ENCODE measurements at places on chromosomes 7 and 10. TPM values are rescaled to one million over a fixed set of nuclear protein-coding genes. Genes with fewer than 3 reads are reported as not detected.
A peak's percentile ranks its signal among the peaks of the same experiment; 100 is the strongest.

CCSER2 gene
- 92.7 TPM for total RNA-seq

DNA sequence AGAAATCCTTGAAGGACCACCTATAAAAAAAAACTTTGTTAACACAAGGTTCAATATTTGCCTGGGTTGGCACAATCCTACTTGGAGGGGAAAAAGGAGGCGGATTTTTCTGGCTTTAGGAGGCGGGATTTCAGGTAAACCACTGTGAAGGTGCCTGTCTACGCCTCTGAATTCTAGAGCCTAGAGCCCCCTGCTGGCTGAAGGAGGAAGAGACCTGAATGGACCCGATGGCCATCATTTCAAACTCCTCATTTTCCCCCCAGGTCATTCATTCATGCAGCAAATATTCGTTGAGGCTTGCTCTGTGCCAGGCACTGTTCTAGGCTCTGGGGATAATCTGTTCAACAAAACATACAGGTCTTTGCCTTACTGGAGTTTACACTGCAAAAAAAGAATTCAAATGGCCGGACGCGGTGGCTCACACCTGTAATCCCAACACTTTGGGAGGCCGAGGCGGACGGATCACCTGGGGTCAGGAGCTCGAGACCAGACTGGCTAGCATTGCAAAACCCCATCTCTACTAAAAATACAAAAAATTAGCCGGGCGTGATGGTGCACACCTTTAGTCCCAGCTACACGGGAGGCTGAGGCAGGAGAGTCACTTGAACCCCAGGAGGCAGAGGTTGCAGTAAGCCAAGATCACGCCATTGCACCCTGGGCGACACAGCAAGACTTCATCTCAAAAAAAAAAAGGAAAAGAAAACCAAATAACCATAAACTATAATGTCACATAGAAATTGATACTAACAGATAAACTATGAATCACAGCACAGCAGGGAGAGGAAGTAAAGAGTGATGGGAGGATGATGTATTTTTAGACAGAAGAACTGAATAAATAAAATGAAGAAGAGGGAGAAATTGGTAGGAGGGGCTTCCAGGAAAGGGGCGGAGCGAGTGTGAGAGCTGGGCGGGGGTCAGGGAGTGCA, 90.1 kb upstream of the NFE2L3 start:
- no peak overlapping the region for H3K27ac ChIP-seq
- H3K4me1 ChIP-seq: peaks cover 9% of the 10 kb centered on the region
- H3K27me3 ChIP-seq: peaks cover 30% of the 10 kb centered on the region
- H3K36me3 ChIP-seq: no peaks in the 10 kb centered on the region

DMBT1 gene
- not detected for total RNA-seq

- H3K27me3 ChIP-seq: peaks cover 16% of the 10 kb centered on the region
- no peaks in the 10 kb centered on the region for H3K4me1 ChIP-seq
- no peaks in the 10 kb centered on the region for H3K36me3 ChIP-seq
- H3K27ac ChIP-seq: no peak overlapping the region
- H3K4me3 ChIP-seq: no peak overlapping the region
Measured at GRCh38 chr10:14261336-14261735, 69.4 kb downstream of the FRMD4A start.

RBP4 gene
- not detected for total RNA-seq

ORAI2 gene
- total RNA-seq: 58.3 TPM

PTPRZ1 gene
- total RNA-seq: not detected

ANKIB1 gene
- 77.6 TPM for total RNA-seq

GIMAP1 gene
- 43.0 TPM for total RNA-seq

DNA sequence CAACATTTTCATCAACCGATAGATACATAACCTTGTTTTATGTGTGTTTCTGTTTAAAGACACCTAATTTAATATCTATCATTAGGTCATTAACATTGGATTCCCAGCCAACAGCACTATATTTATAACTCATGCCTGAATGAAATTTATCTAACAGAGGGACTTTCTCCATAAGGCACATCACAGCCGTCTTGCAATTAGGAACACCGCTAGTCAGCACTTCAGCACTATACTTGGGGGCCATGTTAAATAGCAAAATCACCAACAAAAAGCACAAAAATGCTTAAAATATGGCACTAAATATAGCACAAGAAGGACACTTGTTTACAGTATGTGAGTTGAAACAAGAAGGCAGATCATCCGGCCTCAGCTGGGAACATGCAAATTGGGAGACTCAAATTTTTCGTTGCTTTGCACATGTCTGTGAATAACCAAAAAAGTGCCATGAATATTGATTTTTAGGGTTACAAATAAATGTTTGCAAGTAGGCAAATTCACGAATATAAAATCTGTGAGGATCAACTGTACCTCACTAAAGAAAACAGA, 51.0 kb downstream of the TLL2 start:
- no peaks in the 10 kb centered on the region for H3K4me1 ChIP-seq
- DNase-seq: no peak
- no peak overlapping the region for H3K27ac ChIP-seq
- peaks cover 17% of the 10 kb centered on the region for H3K27me3 ChIP-seq
- H3K4me3 ChIP-seq: no peak overlapping the region

PSMA2 gene
- total RNA-seq: 99.8 TPM

DNA sequence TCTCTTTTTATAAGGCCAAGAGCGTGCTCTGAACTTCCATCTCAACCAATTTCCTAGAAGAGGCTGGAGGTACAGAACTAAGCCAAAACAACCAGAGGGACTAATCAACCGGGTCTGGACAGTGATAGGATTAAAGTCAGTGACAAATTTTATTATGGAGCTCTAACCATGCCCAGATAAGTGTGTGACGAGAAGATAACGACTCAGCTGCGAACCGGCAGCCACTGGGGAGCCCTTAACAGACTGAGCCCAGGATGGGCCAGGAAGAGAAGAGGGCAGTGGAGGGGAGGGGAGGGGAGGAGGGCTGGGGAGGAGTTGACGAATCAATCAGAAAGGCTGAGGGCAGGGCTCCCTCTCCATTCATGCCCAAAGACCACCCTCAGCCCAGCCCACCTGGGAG, 119.9 kb downstream of the PLXNA4 start:
- peaks cover 77% of the 10 kb centered on the region for H3K4me1 ChIP-seq
- no peak for DNase-seq
- H3K27me3 ChIP-seq: no peaks in the 10 kb centered on the region
- H3K27ac ChIP-seq: peak overlapping the region; percentile 91

MYL10 gene
- not detected for total RNA-seq

DNA sequence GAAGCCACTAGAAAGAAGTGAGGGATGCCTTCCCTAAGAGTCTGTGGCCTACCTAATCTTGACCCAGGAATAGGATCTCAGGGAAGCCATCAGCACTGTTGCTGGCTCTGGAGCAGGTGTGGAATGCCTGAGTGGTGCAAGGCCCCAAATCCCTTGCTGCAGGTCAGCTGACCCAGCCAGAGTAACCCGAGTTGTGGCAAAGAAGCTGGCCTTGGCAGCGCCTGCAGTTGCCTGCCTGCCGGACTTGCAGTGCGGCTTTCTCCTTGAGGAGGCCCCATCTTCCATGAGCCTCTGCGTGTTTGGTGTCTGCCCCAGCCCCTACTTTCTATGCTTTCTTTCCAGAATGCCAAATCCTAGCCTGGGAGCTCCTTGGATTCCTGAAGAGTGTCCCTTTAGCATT, 5.8 kb downstream of the KIAA1217 start:
- no peaks in the 10 kb centered on the region for H3K36me3 ChIP-seq
- no peak overlapping the region for H3K4me3 ChIP-seq
- no peak overlapping the region for H3K27ac ChIP-seq

DNA sequence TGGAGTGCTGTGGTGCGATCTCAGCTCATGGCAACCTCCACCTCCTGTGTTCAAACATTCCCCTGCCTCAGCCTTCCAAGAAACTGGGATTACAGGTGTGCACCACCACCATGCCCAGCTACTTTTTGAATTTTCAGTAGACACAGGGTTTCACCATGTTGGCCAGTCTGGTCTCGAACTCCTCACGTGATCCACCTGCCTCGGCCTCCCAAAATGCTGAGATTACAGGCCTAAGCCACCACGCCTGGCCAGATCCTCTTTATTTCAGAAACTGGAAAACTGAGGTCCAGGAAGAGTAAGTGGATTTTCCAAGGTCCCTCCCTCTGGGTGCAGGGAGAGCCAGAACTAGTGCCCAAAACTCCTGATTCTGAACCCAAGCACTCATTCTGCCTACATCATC, 413.1 kb upstream of the AUTS2 start:
- peaks cover 4% of the 10 kb centered on the region for H3K4me1 ChIP-seq
- H3K36me3 ChIP-seq: no peaks in the 10 kb centered on the region
- no peak for DNase-seq
- no peak overlapping the region for H3K27ac ChIP-seq

GRCh38 chr7:110534241-110534931, 556.5 kb upstream of the LRRN3 start:
- DNase-seq: no peak
- no peak overlapping the region for H3K4me3 ChIP-seq

- no peaks in the 10 kb centered on the region for H3K4me1 ChIP-seq
- no peak overlapping the region for H3K4me3 ChIP-seq
- DNase-seq: no peak
Measured at GRCh38 chr10:17358461-17358860, 95.9 kb downstream of the ST8SIA6 start.

LRIT1 gene
- total RNA-seq: not detected

GRCh38 chr10:5404208-5405041, at the start of gene TUBAL3:
Gene TUBAL3, minus strand, starts transcription at chr10:5404828. Its CDS starts 36 bp downstream, at chr10:5404792.
- H3K36me3 ChIP-seq: no peaks in the 10 kb centered on the region
- H3K27me3 ChIP-seq: peaks cover 21% of the 10 kb centered on the region
- no peak within 1 kb of the TSS for H3K27ac ChIP-seq
- no peak within 1 kb of the TSS for H3K4me3 ChIP-seq
- H3K4me1 ChIP-seq: no peaks in the 10 kb centered on the region

- DNase-seq: no peak
- no peak overlapping the region for H3K27ac ChIP-seq
- no peaks in the 10 kb centered on the region for H3K4me1 ChIP-seq
- no peaks in the 10 kb centered on the region for H3K36me3 ChIP-seq
- no peak overlapping the region for H3K4me3 ChIP-seq
Measured at GRCh38 chr7:73615886-73616285, 8.4 kb downstream of the MLXIPL start.

COMMD3 gene
- 55.3 TPM for total RNA-seq

GRCh38 chr10:121131426-121132265, 280.5 kb downstream of the WDR11 start:
- no peaks in the 10 kb centered on the region for H3K4me1 ChIP-seq
- no peaks in the 10 kb centered on the region for H3K36me3 ChIP-seq
- H3K4me3 ChIP-seq: no peak overlapping the region
- DNase-seq: no peak

DNA sequence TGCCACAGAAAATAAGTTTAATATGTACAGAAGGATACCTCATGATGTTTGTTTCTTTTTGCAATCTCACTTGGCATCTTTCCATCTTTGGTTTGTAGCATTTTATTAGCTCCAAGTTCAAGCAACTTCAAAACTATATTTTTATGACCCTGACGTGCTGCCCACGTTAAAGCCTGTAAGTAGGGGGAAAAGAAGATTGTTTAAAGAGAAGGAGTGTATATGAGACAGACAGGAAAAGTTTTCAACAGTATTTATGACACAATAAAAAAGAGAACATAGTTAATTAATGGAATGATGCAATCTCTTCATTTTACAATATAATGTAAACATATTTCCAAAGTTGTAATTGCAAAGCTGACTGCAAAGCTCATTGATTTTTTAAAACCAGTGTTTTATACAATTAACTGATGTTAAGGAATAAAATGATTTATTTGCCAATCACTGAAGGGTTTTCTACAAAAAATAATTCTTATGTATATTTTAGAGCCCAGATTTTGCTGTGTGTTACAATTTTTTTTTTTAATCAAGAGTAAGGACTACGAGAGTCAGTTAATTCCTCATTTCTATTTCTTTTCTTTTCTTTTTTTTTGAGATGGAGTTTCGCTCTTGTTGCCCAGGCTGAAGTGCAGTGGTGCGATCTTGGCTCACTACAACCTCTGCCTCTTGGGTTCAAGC, 42.5 kb downstream of the ASZ1 start:
- H3K27me3 ChIP-seq: peaks cover 3% of the 10 kb centered on the region
- no peaks in the 10 kb centered on the region for H3K36me3 ChIP-seq
- H3K4me1 ChIP-seq: no peaks in the 10 kb centered on the region
- no peak for DNase-seq

GRCh38 chr10:71741671-71742070, 22.1 kb upstream of the C10orf105 start:
- peaks cover 87% of the 10 kb centered on the region for H3K4me1 ChIP-seq
- H3K27ac ChIP-seq: peak overlapping the region; percentile 93
- no peak for DNase-seq
- peak overlapping the region; percentile 74 for H3K4me3 ChIP-seq

- H3K4me1 ChIP-seq: peaks cover 9% of the 10 kb centered on the region
- no peak for DNase-seq
- H3K36me3 ChIP-seq: peaks cover 4% of the 10 kb centered on the region
- no peak overlapping the region for H3K27ac ChIP-seq
- H3K27me3 ChIP-seq: peaks cover 9% of the 10 kb centered on the region
- H3K4me3 ChIP-seq: no peak overlapping the region
Measured at GRCh38 chr7:36806891-36807290, 82.6 kb upstream of the AOAH start.

TRIM50 gene
- total RNA-seq: not detected

GRCh38 chr10:116553378-116553980, 7.7 kb downstream of the PNLIP start:
- H3K27ac ChIP-seq: no peak overlapping the region
- DNase-seq: no peak
- H3K4me3 ChIP-seq: no peak overlapping the region
- no peaks in the 10 kb centered on the region for H3K36me3 ChIP-seq

PDE6C gene
- total RNA-seq: not detected

DNA sequence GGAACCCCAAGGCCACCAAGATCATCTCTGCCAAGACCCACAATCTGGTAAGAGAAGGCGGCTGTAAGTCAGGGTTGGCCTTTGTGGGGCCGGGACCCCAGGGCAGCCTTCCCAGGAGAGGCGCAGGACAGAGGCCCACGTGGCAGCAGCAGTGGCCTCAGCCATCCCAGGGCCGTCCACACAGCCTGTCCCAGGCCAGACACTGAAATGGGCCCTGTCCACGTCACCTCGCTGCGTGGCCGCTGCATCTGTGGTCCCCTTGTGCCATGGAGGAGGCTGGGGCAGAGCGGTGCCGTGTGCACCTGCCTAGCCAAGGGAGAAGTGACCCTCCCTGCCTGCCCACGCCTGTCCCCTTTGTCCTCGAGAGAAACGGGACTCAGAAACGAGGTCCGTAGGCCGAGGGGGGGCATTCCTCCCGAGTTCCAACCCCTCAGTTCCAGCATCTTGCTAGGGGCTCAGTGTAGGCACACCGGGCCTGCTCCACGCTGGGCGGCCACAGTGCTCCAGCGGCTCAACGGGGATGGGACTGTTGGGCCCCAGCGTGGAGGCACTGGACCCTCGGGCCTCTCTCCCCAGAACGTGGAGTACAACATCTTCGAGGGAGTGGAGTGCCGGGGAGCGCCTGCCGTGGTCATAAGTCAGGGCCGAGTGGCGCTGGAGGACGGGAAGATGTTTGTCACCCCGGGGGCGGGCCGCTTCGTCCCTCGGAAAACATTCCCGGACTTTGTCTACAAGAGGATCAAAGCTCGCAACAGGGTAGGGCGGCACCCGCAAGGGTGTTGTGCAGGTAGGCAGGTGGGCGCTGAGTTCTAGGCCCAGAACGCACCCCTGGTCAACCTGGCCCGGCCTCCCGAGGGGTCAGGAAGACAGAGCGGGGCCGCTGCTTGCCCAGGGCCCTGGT, 15.6 kb downstream of the DPYSL4 start:
- H3K36me3 ChIP-seq: no peaks in the 10 kb centered on the region
- no peaks in the 10 kb centered on the region for H3K27me3 ChIP-seq
- no peak overlapping the region for H3K4me3 ChIP-seq
- no peaks in the 10 kb centered on the region for H3K4me1 ChIP-seq
- H3K27ac ChIP-seq: no peak overlapping the region
- no peak for DNase-seq

BTAF1 gene
- 59.9 TPM for total RNA-seq

SEMA3C gene
- total RNA-seq: 0.11 TPM

UCN3 gene
- total RNA-seq: not detected

NPC1L1 gene
- 0.11 TPM for total RNA-seq

- H3K4me1 ChIP-seq: peaks cover 28% of the 10 kb centered on the region
- peaks cover 2% of the 10 kb centered on the region for H3K36me3 ChIP-seq
- no peak overlapping the region for H3K4me3 ChIP-seq
Measured at GRCh38 chr10:137606-138005, 2.4 kb downstream of the ZMYND11 start.

ITGB1 gene
- 77.8 TPM for total RNA-seq

All from activated naive CD8-positive, alpha-beta T cell treated with anti-CD3 and anti-CD28 coated beads, Interleukin-2, amount 10 ng/mL, durations not matched to agents 7 days and 5 days (primary cell).